NCI-H226 (cell line): ENCODE measurements at places on chromosomes 2 and 18.

- no peak for DNase-seq
These were observed 410.3 kb downstream of the LRATD1 start for GRCh38 chr2:15042801-15043217.

DNA sequence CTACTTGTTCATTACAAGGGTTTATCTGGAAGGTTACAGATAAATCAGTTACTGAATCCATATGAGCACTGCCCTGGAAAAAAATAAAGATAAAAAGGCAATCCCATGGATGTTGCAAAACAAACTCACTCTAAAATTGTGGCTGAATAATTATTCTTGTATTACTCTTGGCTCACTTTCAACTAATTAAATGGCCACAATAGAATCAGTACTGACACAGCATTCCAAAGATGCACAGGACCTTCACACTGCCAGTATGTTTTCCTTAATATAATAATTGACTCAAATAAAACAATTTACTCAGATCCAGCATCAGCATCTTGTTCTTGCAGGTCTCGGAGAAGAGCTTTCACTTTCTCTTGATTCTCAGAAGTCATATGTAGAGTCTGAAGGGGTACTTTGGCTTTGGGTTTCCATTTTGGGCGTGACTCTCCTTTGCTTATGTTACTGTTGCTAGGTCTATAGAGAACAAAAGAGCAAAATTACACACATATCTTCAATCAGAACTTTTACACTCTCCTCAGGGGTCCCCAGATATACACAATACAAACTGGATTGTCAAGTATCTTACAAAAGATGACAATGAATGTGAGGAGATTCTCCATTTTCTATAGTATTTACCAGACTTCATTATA lies 12.6 kb downstream of the DHX57 start:
- DNase-seq, result no peak

DNA sequence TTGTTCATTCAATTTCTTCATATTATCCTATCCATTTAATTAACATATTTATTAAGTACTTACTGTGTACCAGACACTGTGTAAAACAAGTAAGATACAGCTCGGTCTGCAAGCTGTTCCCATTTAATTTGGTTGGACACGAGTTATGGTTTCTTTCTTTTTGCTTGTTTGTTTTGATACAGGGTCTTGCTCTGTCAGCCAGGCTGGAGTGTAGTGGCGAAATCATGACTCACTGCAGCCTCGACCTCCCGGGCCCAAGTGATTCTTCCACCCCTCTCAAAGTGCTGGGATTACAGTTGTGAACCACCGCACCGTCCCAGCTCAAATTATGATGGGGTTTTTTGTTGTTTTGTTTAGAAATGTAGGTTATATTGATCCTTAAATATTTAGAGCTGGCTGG lies 9.0 kb downstream of the CYBRD1 start:
- peak; percentile 41 for DNase-seq

DNA sequence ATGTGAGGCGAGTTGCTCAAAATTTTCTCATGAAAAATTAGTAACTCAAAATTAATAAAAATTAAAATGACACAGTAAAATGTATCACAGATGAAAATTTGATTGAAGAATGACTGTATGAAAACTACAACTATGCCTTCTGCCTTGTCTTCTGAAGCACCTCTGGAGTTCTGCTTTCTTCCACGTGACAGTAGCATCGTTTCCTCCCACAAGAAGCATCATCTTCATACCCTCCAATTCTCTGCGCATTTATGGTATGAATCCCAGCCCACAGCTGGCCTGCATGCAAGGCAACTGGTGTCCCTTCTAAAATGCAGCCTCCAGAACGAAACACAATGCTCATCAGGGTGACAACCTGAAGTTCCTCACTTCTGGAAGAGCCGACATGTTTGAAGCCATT lies 189.9 kb downstream of the MYO1B start:
- no peak for DNase-seq

DNA sequence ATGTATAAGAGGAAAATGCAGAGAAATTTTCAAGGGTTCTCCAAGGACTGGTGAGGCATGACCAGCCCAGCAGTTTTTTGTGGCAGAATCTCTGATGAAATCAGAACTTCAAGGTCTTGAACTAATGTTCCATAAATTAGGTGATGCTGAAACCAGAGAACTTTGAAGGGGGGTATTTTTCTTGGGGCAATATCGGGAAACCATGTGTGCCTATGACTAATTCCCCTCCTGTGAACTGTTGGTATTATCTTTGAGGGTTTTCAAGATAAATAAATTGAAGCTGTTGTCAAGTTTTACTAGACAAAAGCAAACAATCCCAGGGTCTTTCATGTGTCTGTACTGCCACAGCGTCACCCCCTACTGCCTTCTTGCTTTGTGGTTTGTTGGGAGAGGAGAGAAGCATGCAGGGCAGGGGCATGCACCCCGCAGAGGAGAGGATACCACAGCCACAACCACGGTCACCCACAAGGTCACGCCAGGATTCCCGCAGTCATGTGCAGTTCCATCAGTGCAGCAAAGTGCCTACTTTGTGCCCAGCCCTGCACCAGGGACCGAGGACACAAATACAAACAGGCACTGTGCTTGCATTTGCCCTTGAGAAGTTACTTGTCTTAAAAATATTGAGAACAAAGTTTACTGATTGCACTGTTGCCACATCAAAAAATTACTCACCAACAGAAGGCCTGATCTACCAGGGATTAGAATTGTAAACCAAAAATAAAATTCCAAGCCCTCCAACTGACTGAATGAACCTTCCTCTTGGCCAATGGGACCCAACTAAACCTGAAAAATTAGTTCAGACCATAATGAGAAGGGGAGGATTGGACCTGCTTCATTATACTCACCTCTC lies 413.3 kb upstream of the TRIB2 start:
- peak; percentile 74 for DNase-seq

DNA sequence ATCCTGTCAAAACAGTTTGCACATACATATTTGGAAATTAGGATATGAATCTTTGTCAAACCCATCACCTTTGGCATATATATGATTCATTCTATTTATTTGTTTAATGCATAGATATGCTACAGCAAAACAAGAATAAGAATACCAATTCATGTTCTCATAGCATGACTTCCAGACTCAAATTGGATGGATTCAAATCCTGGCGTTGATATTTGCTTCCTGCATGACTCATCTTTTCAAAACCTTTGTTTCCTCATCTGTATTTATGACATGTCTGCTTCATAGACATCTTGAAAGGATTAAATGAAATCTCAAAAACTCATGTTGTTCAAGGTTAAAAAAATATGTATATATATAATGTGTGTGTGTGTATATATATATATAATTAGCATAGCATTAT lies 261.3 kb downstream of the MBD5 start:
- DNase-seq, result peak; percentile 24
